ENCODE measurements at places on chromosomes 16 and 17.

DNA sequence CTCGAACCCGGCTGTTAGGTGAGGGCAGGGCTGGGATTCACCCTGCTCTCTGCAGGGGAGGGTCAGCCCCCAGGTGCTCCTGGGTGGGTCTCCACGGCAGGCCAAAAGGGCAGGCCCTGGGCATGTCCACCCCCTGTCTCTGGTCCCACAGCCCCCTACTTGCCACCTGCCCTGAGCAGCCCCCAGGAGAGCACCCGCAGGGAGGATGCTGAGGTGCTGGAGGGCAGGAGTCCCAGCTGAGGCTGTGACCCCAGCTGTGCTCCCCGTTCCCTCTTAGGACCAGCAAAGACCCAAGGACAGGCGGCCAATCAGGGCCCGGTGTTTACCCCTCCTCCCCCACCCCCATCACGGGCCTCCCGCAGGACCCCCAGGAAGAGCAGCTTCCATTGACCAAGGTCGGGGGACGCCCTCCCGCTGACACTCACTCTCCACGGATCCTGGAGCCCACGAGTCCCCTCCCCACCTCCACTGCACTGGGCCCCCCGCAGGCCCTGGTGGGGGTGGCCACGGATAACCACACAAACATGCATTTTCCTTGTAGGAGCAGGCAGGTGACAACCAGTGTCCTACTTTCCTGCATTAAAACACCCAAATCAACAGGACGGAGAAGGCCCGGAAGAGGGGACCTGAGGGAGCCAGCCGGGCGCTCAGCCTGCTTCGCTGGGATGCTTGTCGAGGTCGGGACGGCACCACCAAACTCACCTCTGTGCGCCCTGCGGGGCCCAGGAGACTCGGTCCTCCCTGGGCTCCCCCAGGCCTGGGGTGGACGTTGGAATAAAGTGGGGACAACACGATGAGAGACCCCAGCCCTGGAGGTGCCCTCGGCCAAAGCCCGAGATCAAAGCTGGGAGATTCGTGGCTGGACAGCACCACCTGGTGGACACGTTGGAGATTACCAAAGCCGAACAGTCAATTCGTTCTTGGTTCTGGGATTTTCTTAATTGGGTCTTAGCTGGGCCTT lies 22.5 kb upstream of the ENPP7 start:
- no peak overlapping the region for H3K27ac ChIP-seq
- DNase-seq: peak; percentile 38
- H3K4me3 ChIP-seq: no peak overlapping the region

DNA sequence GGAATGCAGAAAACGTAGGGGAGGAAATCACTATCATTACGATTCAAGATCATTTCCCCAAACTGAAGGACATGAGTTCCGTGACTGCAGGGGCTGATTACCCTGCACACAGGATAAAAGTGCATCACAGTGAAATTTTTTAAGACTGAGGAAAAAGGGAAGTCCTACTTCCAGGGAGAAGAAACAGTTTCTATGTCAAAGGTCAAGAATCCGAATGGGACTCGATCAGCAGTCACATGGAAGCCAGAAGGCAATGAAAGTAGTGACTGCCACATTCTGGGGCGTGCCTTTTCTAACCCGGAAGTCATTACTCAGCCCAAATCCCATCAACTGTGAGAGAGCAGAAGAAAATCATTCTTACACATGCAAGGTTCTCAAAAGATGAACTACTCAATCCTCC lies 12.1 kb downstream of the ZZEF1 start:
- H3K27me3 ChIP-seq: no peaks in the 10 kb centered on the region
- peak; percentile 17 for DNase-seq
- no peaks in the 10 kb centered on the region for H3K4me1 ChIP-seq
- no peak overlapping the region for H3K27ac ChIP-seq

GRCh38 chr17:39935909-39936308 lies 8.4 kb downstream of the LRRC3C start:
- H3K27me3 ChIP-seq: no peaks in the 10 kb centered on the region
- no peak overlapping the region for H3K27ac ChIP-seq
- peak; percentile 55 for DNase-seq
- peaks cover 15% of the 10 kb centered on the region for H3K4me1 ChIP-seq
- no peak overlapping the region for H3K4me3 ChIP-seq

- H3K4me3 ChIP-seq: peak overlapping the region; percentile 66
- no peak for DNase-seq
- H3K27me3 ChIP-seq: no peaks in the 10 kb centered on the region
- H3K27ac ChIP-seq: no peak overlapping the region
- peaks cover 15% of the 10 kb centered on the region for H3K4me1 ChIP-seq
These were observed 2.1 kb downstream of the CPD start for GRCh38 chr17:30380643-30381339.

DNA sequence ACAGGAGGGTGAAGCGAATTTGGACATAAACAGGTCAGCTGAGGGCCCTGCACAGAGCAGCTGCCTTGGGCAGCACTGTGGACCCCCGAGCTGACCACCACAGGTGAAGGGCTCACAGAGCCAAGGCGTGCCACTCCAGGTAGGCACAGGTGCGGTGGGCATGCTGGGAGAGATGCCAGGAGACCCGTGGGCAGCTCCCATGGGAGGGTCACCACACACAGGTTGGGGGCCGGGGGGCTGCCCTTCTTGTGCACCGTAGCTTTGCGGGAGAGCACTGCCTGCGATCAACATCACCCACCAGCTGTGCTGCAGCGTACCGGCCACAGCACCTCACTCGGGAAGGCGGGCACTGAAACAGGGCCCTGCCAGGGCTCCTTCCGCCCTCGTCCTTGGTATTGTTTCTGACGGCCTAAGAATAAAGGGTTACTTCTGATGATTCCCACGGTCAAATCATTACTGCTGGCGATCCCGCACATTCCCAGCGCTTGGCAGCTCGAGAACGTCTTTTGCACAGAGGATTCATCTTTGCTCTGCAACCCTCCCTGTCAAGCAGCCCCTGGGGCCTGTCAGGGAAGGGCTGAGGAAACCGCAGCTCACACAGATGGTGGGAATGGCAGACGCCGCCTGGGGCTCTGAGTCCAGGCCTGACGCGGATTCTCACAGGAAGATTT lies 181.7 kb downstream of the BANP start:
- H3K27me3 ChIP-seq: peaks cover 4% of the 10 kb centered on the region
- no peaks in the 10 kb centered on the region for H3K36me3 ChIP-seq

GRCh38 chr16:88503771-88504488 lies 50.9 kb downstream of the ZFPM1 start:
- H3K27ac ChIP-seq: no peak overlapping the region
- no peak for DNase-seq
- no peaks in the 10 kb centered on the region for H3K27me3 ChIP-seq
- H3K4me3 ChIP-seq: no peak overlapping the region
- no peaks in the 10 kb centered on the region for H3K4me1 ChIP-seq

DNA sequence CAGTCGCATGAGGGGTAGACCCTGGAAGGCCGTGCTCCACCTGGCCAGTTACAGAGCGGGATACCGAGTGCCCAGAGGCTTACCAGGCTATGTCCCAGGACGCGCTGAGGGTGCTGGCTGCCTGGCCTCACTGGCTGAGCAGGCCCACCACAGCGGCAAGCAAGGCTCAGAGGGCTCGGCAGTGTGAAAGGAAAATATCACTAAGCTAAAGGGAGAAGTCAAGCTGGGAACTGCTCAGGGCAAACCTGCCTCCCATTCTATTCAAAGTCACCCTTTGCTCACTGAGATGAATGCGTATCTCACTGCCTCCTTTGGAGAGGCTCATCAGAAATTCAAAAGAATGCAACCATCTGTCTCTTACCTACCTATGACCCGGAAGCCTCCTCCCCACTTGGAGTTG lies 37.4 kb downstream of the CCDC57 start:
- H3K27me3 ChIP-seq: no peaks in the 10 kb centered on the region
- H3K36me3 ChIP-seq: peaks cover 39% of the 10 kb centered on the region
- no peak for DNase-seq
- no peaks in the 10 kb centered on the region for H3K4me1 ChIP-seq
- no peak overlapping the region for H3K4me3 ChIP-seq

GRCh38 chr17:9225305-9226101 lies 204.2 kb downstream of the NTN1 start:
- no peak for DNase-seq
- no peaks in the 10 kb centered on the region for H3K36me3 ChIP-seq
- H3K4me1 ChIP-seq: peaks cover 8% of the 10 kb centered on the region
- H3K27ac ChIP-seq: no peak overlapping the region
- H3K4me3 ChIP-seq: no peak overlapping the region

GRCh38 chr17:49715216-49715615 lies 7.5 kb upstream of the SLC35B1 start:
- H3K4me1 ChIP-seq: no peaks in the 10 kb centered on the region
- no peak overlapping the region for H3K27ac ChIP-seq
- DNase-seq: no peak
- no peak overlapping the region for H3K4me3 ChIP-seq

DNA sequence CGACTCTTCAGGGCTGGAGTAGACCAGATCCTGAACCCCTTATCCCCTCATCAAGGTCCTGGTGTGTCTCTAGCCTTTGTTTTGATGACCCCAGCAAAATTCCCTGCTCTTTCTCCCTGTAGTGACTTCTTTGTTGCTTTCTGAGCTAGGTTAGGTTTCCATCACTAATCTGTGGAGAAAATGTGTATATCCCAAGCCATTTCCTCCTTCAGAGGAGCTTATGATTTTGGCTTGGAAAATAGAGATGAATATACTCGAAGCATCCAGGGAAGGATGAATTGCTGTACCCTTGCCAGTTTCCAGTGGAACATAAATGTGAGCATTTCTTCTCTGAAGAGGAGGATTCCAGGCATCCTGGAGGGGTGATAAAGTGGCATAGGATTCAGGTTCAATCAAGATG lies 55.8 kb downstream of the KSR1 start:
- H3K27me3 ChIP-seq: no peaks in the 10 kb centered on the region
- H3K36me3 ChIP-seq: no peaks in the 10 kb centered on the region
- peak overlapping the region; percentile 51 for H3K27ac ChIP-seq
- no peak overlapping the region for H3K4me3 ChIP-seq
- DNase-seq: no peak

DNA sequence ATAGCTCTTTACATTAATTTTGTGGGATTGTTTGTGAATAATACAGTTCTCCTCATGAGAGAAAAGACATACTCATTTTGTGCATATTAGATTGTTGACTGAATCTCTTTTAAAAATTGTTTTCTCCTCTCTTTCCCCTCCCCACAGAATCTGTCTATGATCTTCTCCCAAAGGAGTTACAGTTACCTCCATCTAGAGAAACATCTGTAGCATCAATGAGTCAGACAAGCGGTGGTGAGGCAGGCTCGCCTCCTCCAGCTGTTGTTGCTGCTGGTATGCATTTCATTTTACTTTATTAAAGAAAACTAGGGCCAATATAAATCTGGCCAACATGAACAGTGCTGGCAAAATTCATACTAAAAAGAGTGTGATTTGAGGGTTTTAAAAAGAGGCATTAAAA lies 60.5 kb downstream of the NFAT5 start:
- H3K27ac ChIP-seq: no peak overlapping the region
- no peaks in the 10 kb centered on the region for H3K27me3 ChIP-seq
- no peak overlapping the region for H3K4me3 ChIP-seq
- DNase-seq: peak; percentile 50
- peaks cover 4% of the 10 kb centered on the region for H3K36me3 ChIP-seq
- H3K4me1 ChIP-seq: peaks cover 2% of the 10 kb centered on the region

GRCh38 chr16:83258366-83258928 lies 549.3 kb upstream of the HSBP1 start:
- DNase-seq: no peak
- no peaks in the 10 kb centered on the region for H3K4me1 ChIP-seq
- H3K27ac ChIP-seq: no peak overlapping the region
- no peaks in the 10 kb centered on the region for H3K27me3 ChIP-seq
- no peaks in the 10 kb centered on the region for H3K36me3 ChIP-seq
- H3K4me3 ChIP-seq: no peak overlapping the region

DNA sequence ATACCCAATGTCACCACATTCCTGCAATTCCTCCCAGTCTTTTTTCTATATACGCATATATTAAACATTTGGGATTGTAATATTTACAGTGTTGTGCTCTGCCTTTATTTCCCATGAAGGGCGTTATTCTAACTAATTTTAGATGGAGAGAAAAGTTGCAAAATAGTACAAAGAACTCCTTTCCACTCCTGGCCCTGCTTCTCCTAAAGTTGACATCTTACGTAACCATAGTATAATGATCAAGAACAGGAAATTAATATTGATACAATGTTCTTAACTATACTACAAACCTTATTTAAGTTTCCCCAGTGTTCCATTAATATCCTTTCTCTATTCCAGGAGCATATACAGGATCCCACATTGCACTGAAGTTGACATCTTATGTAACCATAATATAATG lies 46.3 kb downstream of the TK2 start:
- DNase-seq: no peak
- H3K27me3 ChIP-seq: no peaks in the 10 kb centered on the region
- no peak overlapping the region for H3K4me3 ChIP-seq
- H3K36me3 ChIP-seq: no peaks in the 10 kb centered on the region

- DNase-seq: peak; percentile 52
- no peak overlapping the region for H3K27ac ChIP-seq
- H3K4me3 ChIP-seq: no peak overlapping the region
These were observed 2.4 kb downstream of the JPT1 start for GRCh38 chr17:75151930-75152329.

DNA sequence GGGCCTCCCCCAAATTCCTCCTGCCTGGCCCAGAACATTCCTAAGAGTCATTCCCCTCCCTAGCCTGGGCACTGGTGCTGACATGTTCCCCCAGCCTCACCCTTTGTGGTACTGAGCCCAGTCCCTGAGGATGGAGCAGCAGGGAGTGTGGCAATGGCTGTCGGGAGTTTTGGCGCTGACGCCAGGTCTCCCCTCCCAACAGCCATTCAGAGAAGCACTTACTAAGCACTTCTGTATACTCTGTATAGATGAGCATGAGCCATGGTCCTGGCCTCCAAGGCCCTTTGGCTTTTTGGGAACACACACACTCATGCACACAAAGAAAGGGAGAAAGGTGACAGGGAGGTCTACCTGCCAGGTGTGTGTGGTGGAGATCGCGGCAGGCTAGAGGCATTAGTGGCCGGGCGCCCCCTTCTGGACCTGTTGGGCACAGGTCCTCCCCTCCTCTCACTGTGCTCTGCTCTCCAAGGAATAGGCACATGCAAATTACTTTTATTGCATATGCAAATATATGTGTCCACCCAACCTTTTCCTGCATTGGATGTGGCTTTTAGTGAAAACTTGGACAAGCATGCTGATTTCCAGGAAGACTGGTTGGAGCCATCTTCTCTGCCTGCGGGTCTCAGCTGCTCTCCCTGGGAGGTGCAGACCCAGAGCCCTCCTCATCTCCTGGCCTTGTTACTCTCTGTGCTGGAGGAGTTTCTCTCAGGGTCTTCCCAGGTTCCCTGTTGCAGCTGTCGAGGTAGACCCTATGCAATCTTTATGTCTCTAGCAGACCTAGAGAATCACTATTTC lies 17.4 kb upstream of the C17orf107 start:
- H3K4me1 ChIP-seq: no peaks in the 10 kb centered on the region
- H3K4me3 ChIP-seq: no peak overlapping the region
- no peak overlapping the region for H3K27ac ChIP-seq
- DNase-seq: peak; percentile 12
- no peaks in the 10 kb centered on the region for H3K27me3 ChIP-seq

- no peak overlapping the region for H3K4me3 ChIP-seq
- 0 out of 2 replicates have a peak, but pooled peaks cover 4% of the 10 kb centered on the region for H3K36me3 ChIP-seq
- H3K4me1 ChIP-seq: peaks cover 15% of the 10 kb centered on the region
- H3K27ac ChIP-seq: no peak overlapping the region
These were observed 27.8 kb upstream of the ERN1 start for GRCh38 chr17:64157669-64158180.
